GM12864 (cell line): ENCODE measurements at places on chromosomes 1 and 21.

GRCh38 chr1:25193229-25193628 lies 39.1 kb downstream of the SYF2 start:
- DNase-seq, result no peak

- DNase-seq, result no peak
These were observed 49.5 kb downstream of the SSBP3 start for GRCh38 chr1:54356680-54357147.

GRCh38 chr1:6477039-6477820 lies 11.3 kb upstream of the TNFRSF25 start:
- no peak for DNase-seq

DNA sequence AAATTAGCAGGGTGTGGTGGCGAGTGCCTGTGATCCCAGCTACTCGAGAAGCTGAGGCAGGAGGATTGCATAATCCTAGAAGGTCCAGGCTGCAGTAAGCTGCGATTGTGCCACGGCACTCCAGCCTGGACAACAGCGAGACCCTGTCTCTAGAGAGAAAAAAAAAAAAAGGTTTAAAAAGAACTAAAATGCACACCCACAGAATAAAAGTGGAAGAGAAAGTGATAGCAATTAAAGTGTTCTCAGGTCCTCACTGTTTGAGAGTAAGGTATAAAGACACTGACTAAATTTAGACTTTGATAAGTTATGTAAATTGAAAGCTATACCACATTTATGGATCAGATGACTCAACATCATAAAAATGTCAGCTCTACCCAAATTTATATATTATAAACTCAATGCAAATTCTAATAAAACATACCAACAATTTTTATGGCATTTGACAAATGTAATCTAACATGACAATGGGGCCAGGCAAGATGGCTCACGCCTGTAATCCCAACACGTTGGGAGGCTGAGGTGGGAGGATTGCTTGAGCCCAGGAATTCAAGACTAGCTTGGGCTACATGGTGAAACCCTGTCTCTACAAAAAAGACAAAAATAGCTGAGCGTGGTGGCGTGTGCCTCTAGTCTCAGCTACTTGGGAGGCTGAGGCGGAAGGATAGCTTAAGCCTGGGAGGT lies 11.8 kb downstream of the ZBTB17 start:
- no peak for DNase-seq
